Mesendoderm (in vitro differentiated cells): ENCODE measurements at places on chromosomes 2 and 18.

GRCh38 chr18:3661989-3662388 lies 212.0 kb downstream of the TGIF1 start:
- DNase-seq, result no peak

GRCh38 chr2:10405448-10405847 lies 42.7 kb downstream of the ODC1 start:
- no peak for DNase-seq

DNA sequence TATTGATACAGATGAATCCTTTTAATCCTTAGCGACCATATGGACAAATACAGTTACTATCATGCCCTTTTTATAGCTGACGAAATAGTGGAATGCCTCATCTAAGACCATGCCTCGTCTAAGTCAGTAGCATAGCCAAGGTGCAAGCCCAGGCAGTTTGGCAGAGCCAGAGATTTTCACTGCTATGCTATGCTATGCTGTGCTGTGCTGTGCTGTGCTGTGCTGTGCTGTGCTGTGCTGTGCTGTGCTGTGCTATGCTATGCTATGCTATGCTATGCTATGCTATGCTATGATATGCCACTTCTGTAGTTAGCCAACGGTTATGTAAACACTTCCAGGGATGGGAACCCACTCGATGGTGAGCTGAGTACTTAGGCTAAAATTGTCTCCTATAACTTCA lies 91.6 kb upstream of the MAP4K3 start:
- no peak for DNase-seq

DNA sequence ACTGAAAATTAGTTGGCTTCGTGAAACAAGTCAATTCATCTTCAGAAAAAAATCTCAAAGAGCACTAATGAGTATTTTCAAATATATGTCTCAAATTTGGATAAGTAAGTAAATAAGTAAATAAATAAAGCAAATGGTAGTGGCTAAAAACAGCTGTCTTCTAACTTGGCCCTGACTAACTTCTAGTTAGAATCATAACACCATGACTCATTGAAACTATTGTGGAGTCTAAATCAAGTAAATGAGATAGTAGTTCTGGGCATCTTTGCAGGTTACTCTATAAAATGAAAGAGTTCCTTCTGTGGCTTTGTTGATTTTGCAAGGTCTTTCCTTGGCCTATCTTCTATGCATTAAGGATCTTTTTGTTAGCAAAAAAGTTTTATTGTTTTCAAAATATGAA lies 110.7 kb downstream of the SLC8A1 start:
- DNase-seq, result no peak

DNA sequence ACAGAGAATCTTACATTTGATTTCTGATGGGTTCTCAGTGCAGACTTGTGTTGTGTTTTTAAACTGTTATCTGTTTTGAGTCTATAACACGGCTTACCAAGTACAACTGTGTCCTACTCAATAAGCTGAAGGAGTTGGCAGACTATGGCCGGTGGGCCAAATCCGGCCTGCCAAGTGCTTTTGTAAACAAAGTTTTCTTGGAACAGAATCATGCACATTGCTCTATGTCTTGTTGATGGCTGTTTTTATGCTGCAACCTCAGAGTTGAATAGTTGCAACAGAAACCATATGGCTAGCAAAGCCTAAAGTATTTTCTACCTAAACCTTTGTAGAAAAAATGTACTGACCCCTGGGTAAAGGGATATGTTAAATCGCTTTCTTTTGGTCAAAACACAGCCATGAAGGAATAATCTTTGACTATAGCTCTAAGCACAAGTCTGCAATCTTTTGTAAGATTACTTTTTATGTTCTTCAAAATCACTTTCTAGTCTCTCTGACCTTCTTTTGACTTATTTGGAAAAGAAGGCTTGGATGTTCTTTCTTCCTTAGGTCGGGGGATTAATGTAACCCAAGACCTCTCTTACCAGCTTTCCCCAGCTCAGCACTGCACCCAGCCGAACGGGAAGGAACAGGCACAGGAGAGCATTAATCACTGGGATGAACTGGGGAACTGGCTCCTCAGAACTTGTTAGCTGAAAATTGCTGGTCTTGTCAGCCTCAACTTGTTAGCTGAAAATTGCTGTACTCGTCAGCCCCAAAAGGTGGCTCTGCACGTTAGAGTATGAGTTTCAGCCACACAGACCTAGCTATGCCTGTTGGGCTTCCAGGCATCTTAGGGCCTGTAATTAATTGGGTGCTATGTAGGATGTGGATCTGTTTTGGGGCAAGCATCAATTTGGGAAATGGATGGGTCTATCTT lies 75.4 kb downstream of the CD8B2 start:
- DNase-seq, result peak; percentile 56

GRCh38 chr2:48906633-48907032 lies 151.1 kb upstream of the LHCGR start:
- no peak for DNase-seq

DNA sequence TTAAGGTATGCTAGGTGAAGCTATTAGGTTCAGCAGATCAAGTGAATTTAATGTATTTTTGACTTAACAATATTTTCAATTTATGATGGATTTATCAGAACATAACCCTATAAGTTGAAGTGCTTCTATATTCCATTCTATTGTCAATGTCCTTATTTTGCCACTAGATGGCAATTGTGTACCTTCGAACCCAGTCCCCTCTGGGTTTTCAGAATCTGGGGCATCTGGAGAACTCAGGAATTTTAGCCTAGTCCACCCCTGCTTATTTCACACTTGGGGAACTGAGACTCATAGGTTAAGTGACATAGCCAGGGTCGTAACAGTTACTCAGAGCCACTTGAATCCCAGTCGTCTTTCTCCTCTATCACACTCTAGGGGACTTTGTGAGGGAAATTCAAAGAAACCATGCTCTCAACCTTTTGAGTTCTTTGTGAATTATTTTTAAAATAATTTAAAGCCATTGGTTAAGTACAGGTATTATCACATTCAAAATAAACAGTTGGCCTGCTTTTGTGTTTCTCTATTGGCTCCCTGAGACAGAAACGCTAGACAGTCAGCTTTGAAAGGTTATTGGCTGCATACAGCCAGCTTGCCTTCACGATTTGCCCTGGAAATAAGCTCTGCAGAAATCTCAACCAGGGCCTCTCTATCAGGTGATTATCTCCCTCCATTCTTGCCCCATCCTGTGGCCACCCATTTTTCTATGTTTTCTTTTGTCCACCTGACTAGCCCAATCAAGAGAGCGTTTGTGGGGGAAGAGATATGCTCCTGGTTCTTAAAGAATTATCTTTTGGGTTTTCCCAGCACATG lies 145.0 kb downstream of the TTC27 start:
- peak; percentile 89 for DNase-seq
